ENCODE measurements at places on chromosomes 7 and 10.
A peak's percentile ranks its signal among the peaks of the same experiment; 100 is the strongest.

DNA sequence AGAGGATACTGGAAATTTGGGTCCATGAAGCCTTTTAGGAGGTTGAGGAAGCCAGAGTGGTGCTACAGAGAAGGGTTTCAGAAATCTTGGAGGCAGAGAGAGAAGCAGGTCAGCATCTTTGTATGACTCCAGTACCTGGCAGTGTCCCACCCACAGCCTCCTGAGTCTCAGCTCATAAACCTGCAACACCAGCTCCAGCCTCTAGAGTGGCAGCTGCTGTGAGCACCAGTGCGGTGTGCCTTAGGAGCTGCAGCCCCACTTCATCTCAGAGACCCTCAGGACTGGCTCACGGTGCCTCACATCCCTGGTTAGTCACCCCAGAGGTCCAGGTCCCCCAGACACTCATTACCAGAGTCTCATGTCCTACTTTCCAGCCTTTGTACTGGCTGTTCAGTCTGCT, 84.8 kb upstream of the PRKAR2B start:
- DNase-seq: no peak

- DNase-seq: no peak
Observed at GRCh38 chr10:10849306-10849705, 168.4 kb upstream of the CELF2 start.

DNA sequence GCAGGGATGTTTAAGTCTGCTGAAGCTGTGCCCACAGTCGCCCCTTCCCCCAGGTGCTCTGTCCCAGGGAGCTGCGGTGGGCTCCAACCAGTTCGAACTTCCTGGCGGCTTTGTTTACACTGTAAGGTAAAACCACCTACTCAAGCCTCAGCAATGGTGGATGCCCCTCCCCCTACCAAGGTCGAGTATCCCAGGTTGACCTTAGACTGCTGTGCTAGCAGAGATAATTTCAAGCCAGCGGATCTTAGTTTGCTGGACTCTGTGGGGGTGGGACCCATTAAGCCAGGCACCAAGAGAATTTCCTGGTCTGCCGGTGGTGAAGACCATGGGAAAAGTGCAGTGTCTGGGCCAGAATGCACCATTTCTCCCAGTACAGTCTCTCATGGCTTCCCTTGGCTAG, 56.0 kb downstream of the CCDC7 start:
- DNase-seq: no peak

DNA sequence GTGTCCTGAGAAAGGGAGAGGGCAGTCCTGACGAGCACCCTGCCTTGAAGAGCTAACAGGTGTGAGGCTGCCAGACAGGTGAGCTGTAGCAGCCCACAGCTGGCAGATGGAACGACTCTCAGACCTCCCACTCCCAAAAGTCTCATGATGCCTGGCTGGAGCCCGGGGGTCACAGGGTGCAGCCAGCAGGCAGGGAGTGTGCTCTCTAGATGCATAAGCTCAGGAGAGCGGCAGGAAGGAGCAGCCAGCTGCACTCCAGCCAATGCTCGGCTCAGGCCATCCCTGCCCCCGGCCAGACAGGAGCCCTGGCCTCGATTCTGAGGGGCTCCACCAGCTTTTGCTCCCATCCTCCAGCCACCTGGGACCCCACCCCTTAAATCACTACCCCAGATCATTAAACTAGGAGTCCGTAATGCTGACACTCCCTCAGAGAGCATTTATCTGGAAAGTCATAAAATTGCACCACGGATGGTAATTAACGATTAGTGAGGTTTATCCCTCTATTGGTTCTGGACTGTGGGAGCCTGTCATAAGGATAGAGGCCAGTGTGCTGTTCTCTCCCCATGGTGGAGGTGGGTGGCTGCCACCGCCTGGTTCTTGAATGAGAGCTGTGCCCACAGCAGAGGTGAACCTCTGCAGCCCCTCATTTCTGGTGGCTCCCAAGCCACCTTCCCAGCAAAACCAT, 63.5 kb upstream of the ZMIZ1 start:
- DNase-seq: no peak

DNA sequence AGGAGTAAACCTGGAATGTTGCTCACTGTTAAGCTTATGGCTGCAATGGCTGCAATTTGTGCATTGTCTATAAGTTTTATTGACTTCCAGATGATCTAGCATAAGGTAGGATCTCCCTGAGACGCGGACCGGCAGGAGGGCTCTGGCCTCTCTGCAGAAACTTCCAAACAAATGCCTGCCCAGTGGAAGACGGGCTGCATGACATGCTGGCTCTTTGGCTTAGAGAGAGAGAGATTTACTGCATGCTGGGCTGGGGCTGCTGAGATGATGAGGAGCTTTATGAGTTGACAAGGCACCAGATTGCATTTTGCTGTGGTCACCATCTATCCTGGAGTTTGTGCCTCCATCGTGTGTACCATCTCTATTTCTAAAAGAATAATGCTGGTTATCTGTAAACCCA, 193.2 kb downstream of the GALNT17 start:
- DNase-seq: no peak

DNA sequence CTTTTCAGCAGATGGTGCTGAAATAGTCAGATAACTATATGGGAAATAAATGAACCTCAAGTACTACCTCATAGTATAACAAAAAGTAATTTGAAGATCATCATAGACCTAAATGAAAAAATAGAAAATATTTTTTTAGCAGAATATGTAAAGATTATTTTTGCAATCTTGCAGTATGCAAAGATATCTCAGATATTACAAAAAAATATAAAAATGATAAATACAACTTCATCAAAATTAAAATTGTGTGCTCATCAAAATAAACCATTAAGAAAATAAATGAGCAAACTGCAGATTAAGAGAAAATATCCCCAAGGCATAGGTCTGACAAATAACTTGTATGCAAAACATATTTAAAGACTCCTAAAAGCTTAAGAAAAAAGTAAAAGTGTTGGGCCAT, 83.4 kb upstream of the KCND2 start:
- DNase-seq: no peak

GRCh38 chr7:67803789-67804188, 807.2 kb downstream of the TYW1 start:
- no peak for DNase-seq

DNA sequence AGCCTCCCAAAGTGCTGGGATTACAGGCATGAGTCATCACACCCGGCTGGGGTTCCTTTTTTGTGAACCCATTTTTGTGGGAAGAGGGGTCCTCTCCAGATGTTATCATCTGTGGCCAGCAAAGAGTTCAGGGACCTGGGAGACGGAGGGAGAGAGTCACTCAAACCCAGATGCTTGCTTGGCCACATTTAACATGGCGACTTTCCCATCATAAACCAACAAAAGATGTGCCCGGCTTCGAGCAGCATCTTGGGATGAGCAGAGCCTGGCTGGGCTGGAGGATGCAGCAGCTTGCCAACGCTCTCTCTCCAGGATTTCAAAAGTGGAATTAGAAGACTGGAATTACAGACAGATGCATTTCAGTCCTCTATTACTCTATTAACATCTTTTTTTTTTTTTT, 19.1 kb upstream of the HABP2 start:
- no peak for DNase-seq

GRCh38 chr10:84837041-84837812, 508.8 kb downstream of the CCSER2 start:
- DNase-seq: no peak

DNA sequence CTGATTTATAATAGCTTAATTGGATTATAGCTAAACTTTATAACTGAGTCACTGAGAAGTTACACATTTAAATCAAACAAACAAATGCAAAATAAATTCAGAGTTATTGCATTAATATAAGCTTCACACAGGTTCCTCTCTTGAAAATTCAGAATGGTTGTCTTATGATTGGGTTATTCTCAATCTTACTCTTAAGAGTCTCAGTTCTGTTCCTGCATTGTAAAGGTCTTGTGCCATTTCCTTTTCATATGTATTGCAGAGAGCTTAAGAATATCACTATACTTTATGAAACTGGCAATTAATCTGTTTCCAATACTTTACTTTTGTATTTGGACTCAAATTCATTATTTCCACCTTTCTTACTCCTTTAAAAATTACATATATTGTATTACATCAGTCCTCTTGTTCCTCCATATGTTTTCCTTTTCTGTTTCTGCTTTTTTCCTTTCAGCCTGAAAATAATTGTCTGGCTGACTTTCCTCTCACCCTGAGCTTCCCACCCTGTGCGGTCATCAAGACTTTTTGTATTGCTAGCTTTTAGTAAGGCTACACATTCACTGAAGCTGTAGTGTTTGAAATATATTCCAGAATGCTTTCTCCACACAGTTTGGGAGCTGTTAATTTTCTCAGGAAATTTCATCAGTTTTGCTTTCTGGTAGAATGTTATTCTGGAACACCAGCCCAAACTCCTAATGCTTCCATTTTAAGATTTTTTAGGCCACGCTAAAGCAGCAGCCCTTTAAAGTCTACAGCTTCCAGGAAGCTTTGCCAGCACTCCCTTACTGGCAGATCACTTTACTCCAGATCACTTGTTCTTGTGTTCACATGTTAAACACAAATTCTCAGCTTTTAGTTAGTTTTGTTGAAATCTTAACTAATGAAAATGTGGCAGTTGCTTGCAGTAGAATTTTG, 139.4 kb downstream of the KCND2 start:
- DNase-seq: no peak

GRCh38 chr7:44978511-44979366, at the start of gene MYO1G:
TSS of gene MYO1G (minus strand) at chr7:44979015. CDS start at chr7:44978961, 54 bp downstream.
- peak; percentile 93 for DNase-seq

GRCh38 chr7:157445956-157446295, 109.1 kb downstream of the DNAJB6 start:
- DNase-seq: no peak

DNA sequence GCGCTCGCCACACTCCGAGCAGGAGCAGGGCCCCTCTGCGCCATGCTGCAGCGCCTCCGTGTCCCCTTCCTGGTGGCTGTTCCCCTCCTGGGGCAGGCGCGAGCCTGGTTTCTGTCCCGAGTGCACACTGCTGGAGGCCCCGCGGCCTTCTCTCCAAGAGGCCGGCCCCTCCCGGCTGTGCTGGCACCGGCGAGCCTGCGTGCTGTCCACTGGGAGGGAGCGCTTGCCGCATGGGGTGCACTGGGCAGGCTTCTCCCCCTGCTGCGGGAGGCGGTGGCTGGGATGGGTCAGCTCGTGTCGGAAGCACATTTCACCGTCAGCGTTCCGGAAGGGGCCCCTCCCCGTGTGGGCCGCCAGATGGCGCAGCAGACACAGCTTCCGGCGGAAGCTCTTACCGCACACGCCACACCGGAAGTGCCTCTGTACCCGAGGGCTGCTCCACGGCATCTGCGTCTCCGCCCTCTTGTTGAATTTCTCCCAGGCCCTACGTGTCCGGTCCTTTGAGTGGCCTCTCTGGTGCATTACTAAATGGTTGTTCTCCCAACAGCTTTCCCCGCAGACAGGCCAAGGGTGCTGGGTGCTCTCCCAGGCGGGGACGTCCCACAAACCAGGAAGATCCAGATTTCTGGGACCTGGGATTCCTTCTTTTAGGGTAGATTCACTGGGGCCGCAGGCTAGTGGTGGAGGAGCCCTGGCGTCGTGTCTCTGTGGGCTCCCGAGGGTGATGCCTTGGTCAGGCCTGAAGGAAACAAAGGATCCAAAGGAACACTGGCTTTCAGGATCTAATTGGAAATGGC, 18.7 kb downstream of the ZNF786 start:
- peak; percentile 67 for DNase-seq

DNA sequence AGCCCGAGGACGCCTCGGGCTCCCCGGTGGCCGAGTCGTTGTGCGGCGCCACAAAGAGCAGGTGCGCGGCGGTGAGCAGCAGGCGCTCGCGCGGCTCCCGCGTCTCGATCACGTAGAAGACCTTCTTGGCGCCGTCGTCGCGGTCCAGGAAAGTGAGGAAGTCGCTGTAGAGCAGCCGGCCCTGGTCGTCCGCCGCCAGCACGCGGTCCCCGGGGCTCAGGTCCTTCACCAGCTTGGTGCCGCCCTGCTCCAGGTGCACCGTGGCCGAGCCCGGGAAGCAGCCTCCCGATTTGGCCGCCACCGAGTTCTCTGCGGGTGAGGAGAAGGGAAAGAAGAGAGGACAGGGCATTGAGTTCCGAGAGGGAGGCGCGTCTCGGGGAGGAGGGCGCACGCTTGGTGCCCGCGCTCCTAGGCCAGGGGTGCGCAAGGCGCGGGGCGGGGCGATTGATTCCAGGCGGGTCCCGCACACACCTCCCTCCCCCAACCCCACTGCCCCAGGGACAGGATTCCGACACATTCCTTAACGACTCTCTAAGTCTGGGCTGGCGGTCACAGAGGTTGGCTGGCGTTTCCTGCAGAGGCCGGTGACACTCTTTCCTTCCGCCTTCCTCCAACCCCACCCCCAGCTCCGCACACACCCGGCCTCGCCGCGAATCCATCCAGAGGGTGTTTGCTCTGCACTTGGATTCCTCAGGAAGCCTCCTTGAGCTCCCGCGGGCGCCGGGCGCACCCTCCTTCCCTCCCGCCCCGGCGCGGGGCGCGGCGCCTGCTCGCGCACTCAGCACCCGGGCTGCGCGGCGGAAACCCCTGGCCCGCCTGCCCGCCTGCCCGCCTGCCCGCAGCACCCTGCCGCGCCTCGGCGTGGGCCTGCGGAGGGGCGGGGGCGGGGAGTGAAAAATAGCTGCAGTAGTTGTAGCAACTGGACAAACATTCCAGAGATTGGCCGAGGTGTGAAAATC, 8.6 kb downstream of the SHH start:
- no peak for DNase-seq

GRCh38 chr7:70704831-70705346, 427.1 kb upstream of the GALNT17 start:
- no peak for DNase-seq

DNA sequence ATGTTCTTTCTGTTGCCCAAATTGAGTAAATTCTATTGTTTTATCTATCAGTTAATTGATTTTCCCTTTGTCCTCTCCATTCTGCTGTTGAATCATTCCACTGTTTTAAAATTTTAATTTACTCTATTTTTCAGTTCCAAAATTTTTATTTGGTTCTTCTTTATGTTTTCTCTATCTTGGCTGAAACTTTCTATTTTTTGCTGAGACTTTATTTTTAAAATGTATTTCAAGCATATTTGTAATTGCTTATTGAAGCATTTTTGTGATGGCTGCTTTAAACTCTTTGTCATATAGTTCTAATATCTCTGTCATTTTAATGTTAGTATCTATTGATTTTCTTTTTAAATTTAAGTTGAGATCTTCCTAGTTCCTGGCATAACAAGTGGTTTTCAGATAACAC, 60.5 kb downstream of the OR13A1 start:
- no peak for DNase-seq

- DNase-seq: no peak
Observed at GRCh38 chr10:103175580-103176285, 17.3 kb downstream of the NT5C2 start.

DNA sequence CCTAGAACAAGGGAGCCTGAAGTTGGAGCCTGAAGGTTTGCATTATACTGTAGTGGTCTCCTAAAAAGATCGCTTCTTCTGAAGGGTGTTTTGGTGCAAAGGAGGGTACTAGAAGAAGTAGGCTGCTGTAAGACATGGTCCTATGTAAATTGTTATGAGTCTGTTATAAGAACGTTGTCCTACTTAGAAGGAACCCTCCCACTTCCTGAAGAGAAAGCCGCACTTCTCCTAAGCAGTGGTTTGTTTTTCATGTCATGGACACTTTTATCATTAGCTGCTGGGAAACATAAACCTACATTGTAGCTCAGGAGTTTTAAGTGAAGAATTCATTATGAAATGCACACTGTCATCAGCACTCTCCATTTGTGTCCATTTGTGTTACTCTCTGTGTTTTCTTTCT, 129.1 kb upstream of the ITGB1 start:
- peak; percentile 49 for DNase-seq

- no peak for DNase-seq
Observed at GRCh38 chr7:11195502-11195901, 221.8 kb downstream of the PHF14 start.

- DNase-seq: no peak
Observed at GRCh38 chr7:129898502-129899160, 54.1 kb downstream of the UBE2H start.

All from CD4-positive, alpha-beta T cell treated with Interleukin-17A for 1 hour (primary cell).